ENCODE measurements at places on chromosomes 12 and 14.

- H3K4me1 ChIP-seq, result peaks cover 39% of the 10 kb centered on the region
- DNase-seq, result peak; percentile 46
- H3K27me3 ChIP-seq, result peaks cover 49% of the 10 kb centered on the region
- H3K4me3 ChIP-seq, result no peak overlapping the region
- H3K36me3 ChIP-seq, result no peaks in the 10 kb centered on the region
- H3K27ac ChIP-seq, result no peak overlapping the region
These were observed 4.1 kb downstream of the C1QL4 start for GRCh38 chr12:49332891-49333371.

DNA sequence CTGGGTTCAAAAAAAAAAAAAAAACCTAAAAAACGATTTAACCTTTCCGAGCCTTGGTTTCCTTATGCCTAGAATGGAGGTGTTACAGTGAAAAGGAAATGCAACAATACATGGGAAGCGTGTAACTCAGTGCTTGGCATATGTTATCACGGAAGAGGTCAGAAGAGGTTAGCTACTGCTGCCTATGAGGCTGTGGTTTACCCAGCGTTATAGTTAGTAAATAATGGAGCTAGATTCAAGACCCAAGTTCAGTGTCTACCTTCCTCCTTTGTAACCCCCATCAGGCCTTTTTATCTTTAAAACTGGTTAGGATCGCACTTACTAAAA lies 839 bp downstream of the IFT43 start:
- DNase-seq, result no peak
- H3K4me1 ChIP-seq, result peaks cover 55% of the 10 kb centered on the region
- peaks cover 6% of the 10 kb centered on the region for H3K36me3 ChIP-seq

DNA sequence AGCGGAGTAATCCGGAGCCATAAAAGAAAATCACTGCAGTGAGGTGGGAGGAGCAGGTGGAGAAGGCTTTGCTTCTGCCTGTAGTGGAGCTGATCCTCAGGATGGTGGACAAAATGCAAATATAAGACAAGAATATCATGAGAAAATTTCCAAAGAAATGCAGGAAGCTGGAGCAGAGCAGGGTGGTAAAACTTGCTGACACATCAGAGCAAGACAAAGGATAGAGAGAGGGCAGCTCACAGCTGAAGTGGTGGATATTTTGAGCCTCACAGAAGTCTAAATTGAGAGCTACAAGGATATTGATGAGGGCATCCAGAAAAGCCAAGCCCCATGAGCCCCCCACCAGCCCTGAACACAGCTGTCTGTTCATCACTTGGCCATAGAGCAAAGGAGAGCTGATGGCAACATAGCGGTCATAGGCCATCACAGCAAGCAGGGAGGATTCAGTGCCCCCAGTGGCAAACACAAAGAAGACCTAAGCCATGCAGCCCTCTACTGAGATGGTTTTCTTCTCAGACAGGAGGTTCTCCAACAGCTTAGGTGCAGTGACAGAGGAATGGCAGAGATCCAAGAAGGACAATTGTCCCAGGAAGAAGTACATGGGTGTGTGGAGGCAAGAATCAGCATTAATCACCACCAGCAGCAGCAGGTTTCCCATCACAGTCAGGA lies 30.0 kb upstream of the ANP32D start:
- DNase-seq, result no peak
- no peaks in the 10 kb centered on the region for H3K4me1 ChIP-seq
- no peak overlapping the region for H3K4me3 ChIP-seq
- no peaks in the 10 kb centered on the region for H3K36me3 ChIP-seq
- no peaks in the 10 kb centered on the region for H3K27me3 ChIP-seq

DNA sequence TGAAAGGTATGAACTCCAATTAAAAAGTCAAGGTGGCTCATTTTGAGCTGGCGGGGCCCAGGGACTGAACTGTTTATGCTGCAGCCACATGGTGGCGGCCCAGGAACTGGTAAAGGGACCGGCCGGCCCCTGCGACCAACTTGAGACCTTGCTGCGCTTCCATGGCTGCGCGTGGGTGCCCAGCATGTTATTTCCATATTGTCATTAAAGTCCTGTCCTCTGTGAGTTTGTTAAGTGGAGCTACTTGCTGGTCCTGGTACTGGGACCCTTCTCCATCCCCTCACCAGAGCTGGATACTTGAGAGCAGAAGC lies 62.3 kb downstream of the BEGAIN start:
- H3K4me3 ChIP-seq, result no peak overlapping the region
- no peak overlapping the region for H3K27ac ChIP-seq
- H3K36me3 ChIP-seq, result peaks cover 44% of the 10 kb centered on the region
- peak; percentile 25 for DNase-seq
- no peaks in the 10 kb centered on the region for H3K4me1 ChIP-seq

- H3K27me3 ChIP-seq, result peaks cover 41% of the 10 kb centered on the region
- peak overlapping the region; percentile 64 for H3K27ac ChIP-seq
- H3K4me3 ChIP-seq, result peak overlapping the region; percentile 49
- DNase-seq, result no peak
These were observed 1.7 kb downstream of the ARHGAP9 start for GRCh38 chr12:57477710-57478681.

- no peaks in the 10 kb centered on the region for H3K36me3 ChIP-seq
- no peaks in the 10 kb centered on the region for H3K27me3 ChIP-seq
- no peak overlapping the region for H3K4me3 ChIP-seq
- peaks cover 17% of the 10 kb centered on the region for H3K4me1 ChIP-seq
- no peak overlapping the region for H3K27ac ChIP-seq
- no peak for DNase-seq
These were observed 276.9 kb downstream of the CACNA1C start for GRCh38 chr12:2329661-2330210.

- peaks cover 14% of the 10 kb centered on the region for H3K36me3 ChIP-seq
- H3K27me3 ChIP-seq, result no peaks in the 10 kb centered on the region
- H3K27ac ChIP-seq, result peak within 1 kb of the TSS; percentile 69
- peaks cover 13% of the 10 kb centered on the region for H3K4me1 ChIP-seq
- DNase-seq, result peak; percentile 95
These were observed at the start of gene PRIM1 for GRCh38 chr12:56751712-56752598. Gene PRIM1 (minus strand): TSS chr12:56752323. CDS start chr12:56752298, 25 bp downstream.

- H3K36me3 ChIP-seq, result no peaks in the 10 kb centered on the region
- H3K27me3 ChIP-seq, result no peaks in the 10 kb centered on the region
- no peak overlapping the region for H3K27ac ChIP-seq
- no peak for DNase-seq
These were observed 1.3 kb downstream of the TEAD4 start for GRCh38 chr12:2960390-2960956.

DNA sequence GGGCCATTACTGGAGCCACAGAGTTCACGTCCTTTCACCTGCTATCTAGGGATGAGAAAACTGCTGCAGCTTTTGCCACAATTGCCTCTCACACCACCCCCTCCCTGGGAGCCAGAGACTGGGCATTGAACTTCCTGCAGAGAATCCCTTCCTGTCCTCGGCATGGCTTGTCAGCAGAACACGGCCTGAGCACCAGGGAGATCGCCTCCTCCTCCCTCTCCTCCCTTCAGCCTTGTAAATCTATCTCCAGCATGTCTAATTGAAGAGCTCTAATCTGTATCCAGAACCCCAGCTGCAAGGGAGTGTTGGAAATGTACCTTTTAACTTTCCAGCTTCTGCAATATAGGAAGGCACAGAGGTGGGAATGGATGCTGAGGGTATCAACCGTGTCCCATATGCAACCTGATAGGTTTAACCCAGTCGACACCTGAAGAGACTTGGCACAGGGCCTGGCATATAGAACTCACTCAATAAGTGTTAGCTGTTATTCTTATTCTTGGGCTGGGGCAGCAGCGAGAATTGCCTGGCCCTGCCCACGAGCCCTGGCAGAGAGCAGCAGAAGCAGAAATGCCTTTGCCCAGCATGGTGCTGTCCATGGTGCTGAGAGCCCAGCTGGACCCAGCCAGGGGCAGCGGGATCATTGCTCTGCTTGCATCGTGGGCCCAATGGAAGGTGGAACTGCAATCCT lies 26.8 kb downstream of the TMEM63C start:
- no peaks in the 10 kb centered on the region for H3K4me1 ChIP-seq
- H3K27ac ChIP-seq, result no peak overlapping the region

- peak; percentile 65 for DNase-seq
- no peaks in the 10 kb centered on the region for H3K36me3 ChIP-seq
- no peak overlapping the region for H3K4me3 ChIP-seq
- no peaks in the 10 kb centered on the region for H3K4me1 ChIP-seq
- H3K27ac ChIP-seq, result no peak overlapping the region
- H3K27me3 ChIP-seq, result peaks cover 11% of the 10 kb centered on the region
These were observed 304.8 kb upstream of the OR4E1 start for GRCh38 chr14:21978184-21978998.

DNA sequence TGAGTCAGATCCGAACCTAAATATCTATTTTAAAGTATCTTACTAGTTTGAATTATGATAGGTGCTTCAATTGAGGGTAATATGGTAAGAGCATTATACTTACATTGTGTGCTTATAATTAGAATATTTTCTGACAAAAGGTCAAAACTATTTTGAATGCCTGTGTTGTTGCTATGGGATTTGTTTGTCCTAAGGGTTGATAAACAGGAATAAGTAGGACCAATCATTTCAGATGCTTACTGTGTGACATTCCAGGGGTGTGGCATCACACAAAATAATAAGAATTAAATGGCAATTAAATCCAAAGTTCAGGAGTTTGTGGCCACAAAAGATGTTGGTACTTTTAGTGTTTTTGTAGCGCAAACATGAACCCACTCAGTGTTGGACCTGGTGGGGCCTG lies 256.2 kb upstream of the DDHD1 start:
- no peaks in the 10 kb centered on the region for H3K4me1 ChIP-seq
- DNase-seq, result no peak
- H3K4me3 ChIP-seq, result no peak overlapping the region
- H3K36me3 ChIP-seq, result no peaks in the 10 kb centered on the region
- H3K27me3 ChIP-seq, result no peaks in the 10 kb centered on the region
- no peak overlapping the region for H3K27ac ChIP-seq

DNA sequence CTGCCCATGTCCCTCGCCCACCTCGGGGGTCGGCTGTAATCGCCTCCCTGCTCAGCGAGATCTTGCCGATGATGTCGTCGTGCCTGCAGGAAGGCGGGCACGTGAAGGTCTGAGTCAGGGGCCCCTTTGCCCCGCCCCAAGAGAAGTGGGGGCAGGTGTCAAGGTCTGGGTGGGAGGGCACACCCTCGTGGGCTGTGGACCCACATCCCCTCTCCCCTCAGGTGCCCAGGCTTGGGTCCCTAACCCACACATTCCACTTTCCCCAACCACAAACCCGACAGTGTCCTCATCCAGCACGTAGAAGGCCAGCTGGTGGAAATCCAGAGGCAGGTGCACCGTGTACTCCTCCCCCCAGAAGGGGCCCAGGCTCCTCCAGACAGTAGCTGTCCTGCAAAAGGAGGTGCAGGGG lies 7.8 kb downstream of the RASAL1 start:
- no peaks in the 10 kb centered on the region for H3K4me1 ChIP-seq
- no peak for DNase-seq
- H3K27me3 ChIP-seq, result no peaks in the 10 kb centered on the region
- no peak overlapping the region for H3K4me3 ChIP-seq
- no peaks in the 10 kb centered on the region for H3K36me3 ChIP-seq

GRCh38 chr14:102140027-102140749 lies 491 bp downstream of the WDR20 start:
- H3K36me3 ChIP-seq, result peaks cover 17% of the 10 kb centered on the region
- peak overlapping the region; percentile 92 for H3K27ac ChIP-seq
- peak; percentile 60 for DNase-seq
- H3K4me1 ChIP-seq, result peaks cover 33% of the 10 kb centered on the region
